ENCODE measurements at places on chromosomes 16 and 17. TPM values are rescaled to one million over a fixed set of nuclear protein-coding genes. Genes with fewer than 3 reads are reported as not detected.

- peak; percentile 54 for DNase-seq
- no peaks in the 10 kb centered on the region for H3K27me3 ChIP-seq
- H3K4me1 ChIP-seq, result peaks cover 3% of the 10 kb centered on the region
- no peak overlapping the region for H3K27ac ChIP-seq
Observed at GRCh38 chr17:4548721-4549531, 6.3 kb downstream of the MYBBP1A start.

- peaks cover 11% of the 10 kb centered on the region for H3K4me1 ChIP-seq
- H3K4me3 ChIP-seq, result no peak overlapping the region
- no peaks in the 10 kb centered on the region for H3K36me3 ChIP-seq
Observed at GRCh38 chr16:73231379-73231778, 183.5 kb upstream of the ZFHX3 start.

GRCh38 chr16:66476328-66477027, 49.4 kb downstream of the BEAN1 start:
- H3K27me3 ChIP-seq, result no peaks in the 10 kb centered on the region
- DNase-seq, result peak; percentile 53
- no peak overlapping the region for H3K27ac ChIP-seq
- H3K36me3 ChIP-seq, result no peaks in the 10 kb centered on the region

GRCh38 chr17:50769884-50770283, 2.6 kb upstream of the ANKRD40CL start:
- DNase-seq, result peak; percentile 33
- H3K27ac ChIP-seq, result no peak overlapping the region
- no peaks in the 10 kb centered on the region for H3K27me3 ChIP-seq
- H3K36me3 ChIP-seq, result no peaks in the 10 kb centered on the region
- H3K4me1 ChIP-seq, result peaks cover under 1% of the 10 kb centered on the region

The KLHL36 gene
- total RNA-seq, result 44.5 TPM

Measured in sigmoid colon (tissue), 7 donors.